ENCODE measurements at places on chromosomes 6 and 20. TPM values are rescaled to one million over a fixed set of nuclear protein-coding genes. Genes with fewer than 3 reads are reported as not detected.

The THBD gene
- total RNA-seq = 11.6 TPM

The SLC35A1 gene
- 20.7 TPM for total RNA-seq

DNA sequence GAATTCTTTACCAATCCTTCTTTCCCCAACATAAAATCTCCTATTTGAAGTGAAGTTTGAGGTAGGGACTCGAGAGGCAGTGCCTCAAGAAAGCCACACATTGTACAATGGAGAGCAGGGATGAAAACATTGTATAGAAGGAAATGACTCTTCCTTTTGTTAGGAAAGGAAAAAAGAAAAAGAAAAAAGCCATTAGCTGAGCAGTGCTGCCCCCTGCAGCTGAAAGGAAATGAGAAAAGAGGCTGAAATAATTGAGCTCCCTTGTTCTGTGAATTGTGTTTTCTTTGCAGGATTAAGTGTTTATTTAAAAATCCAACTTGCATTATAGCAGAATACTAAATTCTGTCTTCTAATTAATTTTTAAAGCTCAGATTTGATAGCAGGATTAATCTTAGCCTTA is 162.9 kb upstream of the SASH1 start:
- no peak for DNase-seq

- DNase-seq = no peak
Measured at GRCh38 chr6:51569594-51569993, 517.8 kb downstream of the PKHD1 start.

GRCh38 chr6:116847227-116847626 is 18.3 kb upstream of the GPRC6A start:
- no peak for DNase-seq

DNA sequence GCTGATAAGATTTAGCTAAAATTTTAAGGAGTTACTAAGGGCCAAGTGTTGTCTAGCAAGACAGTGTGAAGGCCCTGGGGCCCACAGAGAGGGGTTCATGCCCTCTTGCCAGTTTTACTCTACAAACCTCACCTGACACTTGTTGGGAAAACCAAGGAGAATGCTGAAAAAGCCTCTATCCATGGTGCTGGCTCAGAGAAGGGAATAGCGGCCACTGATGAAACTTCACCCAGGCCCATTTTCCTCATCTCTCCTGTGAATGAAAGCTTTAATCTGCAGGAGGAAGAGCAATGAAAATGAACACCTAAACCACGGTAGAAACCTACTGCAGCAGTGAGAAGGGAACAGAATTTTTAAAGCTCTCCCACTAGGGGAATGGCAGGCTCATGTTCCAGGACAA is 317.3 kb upstream of the CNR1 start:
- no peak for DNase-seq

The CCN2 gene
- 315 TPM for total RNA-seq

DNA sequence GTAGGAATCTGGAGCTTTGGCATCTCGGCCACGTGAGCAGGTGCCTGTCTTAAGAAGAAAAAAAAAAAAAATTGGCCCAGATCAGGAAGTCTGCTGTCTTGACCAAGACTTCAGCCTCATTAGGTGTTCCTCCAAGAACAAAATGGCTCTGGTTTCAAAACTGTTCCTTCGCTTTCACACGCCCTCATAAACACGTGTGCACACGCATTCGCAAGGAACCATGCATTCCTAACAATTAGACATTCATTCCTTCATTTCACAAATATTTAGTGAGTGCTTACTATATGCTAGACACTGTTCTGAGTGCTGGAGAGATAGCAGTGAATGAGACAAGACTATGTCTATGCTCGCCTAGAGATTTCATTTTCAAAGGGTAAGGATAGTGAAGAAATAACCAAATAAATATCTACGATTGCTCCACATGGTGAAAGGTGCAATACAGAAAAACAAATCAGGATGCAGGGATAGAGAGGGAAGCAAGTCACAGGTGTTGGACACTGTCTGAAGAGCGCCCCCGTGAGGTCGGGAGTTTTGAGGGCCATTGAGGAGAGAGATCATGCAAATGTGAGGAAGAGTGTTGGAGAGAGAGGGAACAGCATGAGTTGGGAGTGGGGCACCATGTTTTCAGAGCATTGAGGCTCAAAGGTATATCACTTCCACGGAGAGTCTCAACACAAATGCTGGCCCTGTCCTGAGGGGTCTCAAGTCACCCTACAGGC is 53.3 kb downstream of the CCDC170 start:
- no peak for DNase-seq

DNA sequence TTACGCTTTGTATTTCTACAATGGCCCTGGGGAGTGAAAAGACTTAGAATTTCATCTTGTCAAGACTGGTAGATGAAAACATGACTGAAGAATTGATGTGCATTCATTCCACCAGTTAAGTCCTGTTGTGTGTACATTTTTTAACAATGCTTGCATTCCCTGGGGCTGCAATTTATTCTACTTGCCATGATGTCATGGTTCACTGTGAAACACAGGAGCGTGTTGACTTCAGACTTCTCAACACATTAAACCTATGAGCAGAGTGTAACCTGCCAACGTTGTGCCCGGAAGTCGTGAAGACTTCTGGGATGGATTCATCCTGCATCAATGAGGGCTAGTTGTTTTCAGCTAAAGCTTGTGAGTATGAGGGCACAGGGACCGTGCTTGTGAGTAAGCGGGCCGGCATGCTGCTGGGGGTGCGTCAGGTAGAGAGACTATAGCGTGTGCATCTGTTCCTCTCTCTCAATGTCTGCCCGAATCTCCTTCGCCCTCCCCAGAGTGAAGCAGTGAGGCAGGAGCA is 26.3 kb upstream of the RIMS4 start:
- no peak for DNase-seq

GRCh38 chr6:76885861-76886301 is 577.4 kb downstream of the HTR1B start:
- no peak for DNase-seq

DNA sequence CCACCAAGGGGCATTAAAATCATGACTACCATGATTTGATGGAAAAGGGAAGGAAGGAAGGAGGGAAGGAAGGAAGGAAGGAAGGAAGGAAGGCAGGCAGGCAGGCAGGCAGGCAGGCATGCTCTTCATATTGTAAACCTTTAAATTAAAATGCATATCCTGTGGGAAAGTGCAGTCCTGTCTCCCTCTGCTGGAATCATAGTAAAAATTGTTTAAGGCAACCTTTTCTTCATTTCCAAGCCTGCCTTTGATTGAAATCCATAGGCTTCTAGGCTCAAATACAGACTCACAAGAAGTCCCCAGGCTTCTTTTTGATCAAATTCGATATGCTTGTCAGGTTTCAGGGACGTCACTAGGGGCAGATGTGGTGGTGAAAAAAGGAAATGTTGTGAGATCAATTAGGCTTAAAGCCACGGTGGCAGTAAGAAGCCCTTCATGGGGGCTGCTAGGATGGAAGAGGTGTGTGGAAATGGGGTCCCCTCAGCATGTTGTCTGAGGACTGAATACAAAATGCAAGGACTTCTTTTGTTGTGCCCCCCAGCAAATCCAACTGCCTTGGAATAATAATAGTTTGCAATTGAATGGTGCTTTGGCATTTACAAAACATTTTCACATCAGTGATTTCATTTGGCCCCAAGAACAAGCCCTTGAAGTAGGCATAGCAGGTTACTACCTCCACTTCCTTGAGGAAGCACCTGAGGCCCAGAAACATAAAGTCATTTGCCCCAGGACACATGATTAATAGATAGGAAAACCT is 25.6 kb upstream of the GABRR1 start:
- no peak for DNase-seq

The PRDM13 gene
- not detected for total RNA-seq

- DNase-seq = no peak
Measured at GRCh38 chr6:142242269-142242668, 59.5 kb upstream of the ADGRG6 start.

The EGFL8 gene
- total RNA-seq = 13.6 TPM
